Bronchial epithelial cell (primary cell): ENCODE measurements at places on chromosomes 5 and 9. TPM values are rescaled to one million over a fixed set of nuclear protein-coding genes. Genes with fewer than 3 reads are reported as not detected.

ZFP37 gene
- total RNA-seq = 0.77 and 0.79 TPM in 2 replicates

STC2 gene
- 310 and 440 TPM in 2 replicates for total RNA-seq

PCDHA9 gene
- under 0.01 TPM in 2 replicates for total RNA-seq

F2RL1 gene
- total RNA-seq = 24.1 and 25.5 TPM in 2 replicates

GFI1B gene
- total RNA-seq = not detected in 2 replicates

ARHGEF37 gene
- total RNA-seq = 9.2 and 29.1 TPM in 2 replicates

LTC4S gene
- 0.26 and 0.38 TPM in 2 replicates for total RNA-seq
